Mucosa of descending colon (tissue), 3 donors: ENCODE measurements at places on chromosomes 5 and 9. TPM values are rescaled to one million over a fixed set of nuclear protein-coding genes. Genes with fewer than 3 reads are reported as not detected.

DNA sequence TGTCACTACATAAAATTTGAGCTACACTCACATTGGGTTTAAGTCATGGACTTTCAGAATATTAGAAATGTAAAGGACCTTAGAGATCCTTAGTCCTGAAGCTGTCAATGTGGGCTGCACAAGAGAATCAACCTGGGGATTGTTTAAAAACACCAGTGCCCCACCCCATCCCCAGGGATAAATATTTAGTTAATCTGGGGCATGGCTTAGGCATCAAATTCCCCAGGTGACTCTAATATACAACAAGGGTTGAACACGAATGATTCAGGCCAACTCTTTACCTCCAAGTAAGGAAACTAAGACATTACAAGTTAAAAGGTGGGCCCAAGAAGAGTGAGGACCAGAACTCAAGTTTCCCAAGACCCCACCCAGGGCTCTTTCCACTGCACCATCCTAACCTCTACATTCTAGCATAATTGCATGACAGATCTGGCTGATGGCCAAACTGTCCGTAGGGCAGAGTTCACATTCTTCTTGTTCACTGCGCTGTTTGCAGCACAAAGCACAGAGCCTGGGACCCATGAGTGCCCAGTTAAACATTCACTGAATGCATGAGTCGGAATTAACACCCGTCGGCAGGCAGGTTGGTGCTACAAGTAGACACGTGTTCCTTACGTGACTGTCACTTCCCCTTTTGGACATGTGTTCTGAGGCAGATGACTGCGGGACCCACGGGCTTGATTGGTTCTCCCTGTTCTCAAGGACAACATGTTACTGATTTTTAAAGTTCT, 25.2 kb downstream of the CYFIP2 start:
- DNase-seq, result peak; percentile 66

- no peak for DNase-seq
Observed at GRCh38 chr9:92254381-92255337, 38.8 kb downstream of the IARS1 start.

DNA sequence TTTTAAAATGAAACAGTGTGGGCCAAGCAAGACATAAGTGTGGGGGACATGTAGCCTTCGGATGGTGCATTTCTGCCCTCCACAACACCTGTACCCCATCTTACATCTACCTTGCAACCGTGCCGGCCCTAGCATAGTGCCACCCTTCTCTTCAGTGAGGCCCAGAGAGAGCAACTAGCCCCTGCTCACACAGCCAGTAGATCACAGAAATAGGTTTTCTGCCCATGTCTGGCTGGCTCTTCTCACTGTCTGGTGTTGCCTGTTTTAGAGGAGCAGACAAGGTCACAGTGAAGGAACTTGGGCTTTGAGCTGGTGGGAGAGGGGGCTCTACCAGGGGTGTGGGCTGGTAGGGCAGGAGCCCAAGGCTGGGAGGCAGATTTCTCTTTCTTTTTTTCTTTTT, 11.1 kb downstream of the PDLIM7 start:
- no peak for DNase-seq

DNA sequence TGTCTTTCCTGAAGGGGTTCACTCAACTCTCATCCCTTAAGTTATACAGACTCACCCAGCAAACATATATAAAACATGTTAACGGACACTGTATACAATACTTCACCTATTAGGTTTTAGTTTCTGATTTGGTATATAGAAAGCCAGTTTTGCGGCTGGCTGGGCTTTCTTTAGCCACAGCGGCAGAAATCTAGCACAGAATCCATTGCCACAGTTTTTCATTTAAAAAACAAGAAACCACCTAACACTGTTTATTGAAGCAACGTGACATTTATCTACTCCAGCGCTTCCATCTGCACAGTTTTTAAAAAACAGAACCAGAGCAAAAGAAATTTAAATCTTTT, 67.3 kb downstream of the SNX30 start:
- no peak for DNase-seq

Gene ALG2
- 30.0 TPM for total RNA-seq

DNA sequence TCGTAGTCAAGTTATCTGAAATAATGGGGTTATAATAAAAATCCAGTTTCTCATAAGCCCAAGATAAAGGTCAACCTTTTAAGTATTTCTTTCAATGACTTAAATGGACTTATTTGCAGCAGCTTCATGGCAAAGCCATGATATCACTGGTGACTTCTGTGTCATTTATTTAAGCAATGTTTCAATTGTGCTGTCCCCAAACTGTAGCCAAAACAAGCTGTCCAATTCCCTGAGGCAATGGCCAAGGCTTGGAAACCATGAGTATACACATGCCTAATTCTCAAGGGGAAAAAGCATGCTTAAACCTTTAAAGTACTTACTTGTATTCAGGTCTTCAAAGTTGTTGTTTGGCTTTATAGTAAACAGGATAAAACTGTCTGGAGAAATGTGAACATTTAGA, 376.4 kb upstream of the TNC start:
- no peak for DNase-seq

GRCh38 chr9:105993116-105993854, 298.9 kb downstream of the TMEM38B start:
- DNase-seq, result no peak

GRCh38 chr9:87497604-87498045, at the start of gene DAPK1:
DAPK1 (plus strand) TSS chr9:87497867; CDS start chr9:87499078, 1,211 bp downstream.
- DNase-seq, result peak; percentile 68

Gene TRAF1
- total RNA-seq, result 2.9 TPM

- DNase-seq, result no peak
Observed at GRCh38 chr9:120484162-120484561, 95.8 kb downstream of the CDK5RAP2 start.

DNA sequence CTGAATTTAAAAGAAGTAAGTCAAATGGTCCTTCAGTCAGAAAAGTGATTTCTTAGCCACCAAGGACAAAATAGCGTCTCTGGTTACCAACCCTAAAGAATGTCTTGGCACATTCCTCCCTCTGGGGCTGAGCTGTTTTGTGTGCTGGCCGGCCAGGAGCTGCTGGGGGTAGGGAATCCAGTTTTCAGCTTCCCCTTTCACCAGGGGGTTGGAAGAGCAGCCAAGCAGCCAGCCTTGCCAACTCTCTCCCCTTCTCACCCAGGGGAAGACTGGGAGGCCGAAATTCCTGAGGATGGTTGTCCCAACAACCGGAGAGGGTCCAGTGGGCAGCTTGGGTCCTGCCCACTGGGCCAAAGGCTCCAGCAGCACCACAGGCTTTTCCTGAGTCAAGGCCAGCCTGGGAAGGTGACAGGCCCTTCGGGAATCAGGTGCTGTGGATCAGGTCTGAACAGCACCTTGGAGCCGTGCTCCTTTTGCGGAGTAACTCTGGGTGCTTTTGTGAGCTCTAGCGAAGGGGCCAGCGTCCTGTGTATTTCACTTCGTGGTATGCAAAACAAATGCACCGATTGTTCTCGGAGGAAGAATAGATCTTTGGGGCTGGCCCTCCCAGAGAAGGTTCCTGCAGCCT, 4.2 kb downstream of the WWC1 start:
- no peak for DNase-seq

DNA sequence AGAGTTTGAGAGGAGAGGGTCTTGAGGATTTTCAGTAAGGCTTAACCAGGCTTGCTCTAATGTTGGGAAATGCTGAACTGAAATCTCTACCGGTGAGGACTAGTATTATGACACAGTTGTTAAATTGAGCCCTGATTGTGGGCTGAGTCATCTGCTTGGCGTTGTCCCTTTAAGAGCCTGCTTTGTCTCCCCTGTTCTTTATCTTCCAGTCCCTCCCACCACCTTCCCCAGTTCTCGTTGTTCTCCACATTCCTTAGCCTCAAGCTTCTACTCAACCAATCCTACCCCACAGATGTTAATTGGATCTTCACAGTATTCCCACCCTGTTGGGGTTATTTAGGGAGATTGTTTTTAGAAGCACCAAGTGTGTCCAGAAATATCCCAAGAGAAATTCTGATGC, 57.6 kb downstream of the ANKRD55 start:
- DNase-seq, result no peak

GRCh38 chr5:167987490-167988280, 303.8 kb upstream of the WWC1 start:
- no peak for DNase-seq
